ENCODE measurements at places on chromosomes 11 and 22.

- DNase-seq, result no peak
Measured at GRCh38 chr11:102291831-102292230, 25.5 kb upstream of the BIRC3 start.

- DNase-seq, result no peak
Measured at GRCh38 chr11:45665206-45665932, at the start of gene CHST1. CHST1 (minus strand) TSS chr11:45665622; CDS start chr11:45650923, 14,699 bp downstream.

DNA sequence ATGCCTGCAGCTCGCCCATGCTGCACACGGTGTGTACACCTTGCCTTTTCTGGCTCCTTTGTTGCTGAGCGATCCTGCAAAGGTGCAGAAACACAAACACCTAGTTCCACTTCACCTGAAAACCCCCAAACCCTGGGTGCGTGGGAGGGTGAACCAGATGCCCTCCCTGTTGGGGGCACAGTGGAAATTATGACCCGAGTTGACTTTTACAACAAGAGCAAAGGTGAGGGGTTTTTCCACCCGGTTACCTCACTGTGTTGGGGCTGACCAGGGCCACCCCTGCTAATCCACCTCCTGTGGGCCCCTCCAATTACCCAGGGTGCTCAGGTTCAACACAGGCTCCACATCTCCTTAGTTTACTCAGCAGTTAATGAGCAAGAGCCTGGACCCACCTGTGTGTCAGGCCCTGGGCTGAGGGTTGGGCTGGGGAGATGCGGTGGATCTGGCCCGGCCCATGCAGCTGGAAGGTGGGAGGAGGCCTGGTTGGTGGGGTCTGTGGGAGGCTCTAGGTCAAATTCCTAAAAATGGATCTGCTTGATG lies 42.1 kb downstream of the LRRC32 start:
- peak; percentile 46 for DNase-seq

- no peak for DNase-seq
Measured at GRCh38 chr11:72491001-72491400, 56.7 kb upstream of the CLPB start.

- no peak for DNase-seq
Measured at GRCh38 chr11:44694443-44694842, 32.3 kb upstream of the TSPAN18 start.

GRCh38 chr11:108859510-108859909 lies 194.6 kb downstream of the DDX10 start:
- DNase-seq, result no peak

Measured in stimulated activated CD8-positive, alpha-beta memory T cell treated with anti-CD3 and anti-CD28 coated beads, Interleukin-15, amount 100 ng/mL, for 4 hours (primary cell).